ENCODE measurements at places on chromosomes 13 and 19.

DNA sequence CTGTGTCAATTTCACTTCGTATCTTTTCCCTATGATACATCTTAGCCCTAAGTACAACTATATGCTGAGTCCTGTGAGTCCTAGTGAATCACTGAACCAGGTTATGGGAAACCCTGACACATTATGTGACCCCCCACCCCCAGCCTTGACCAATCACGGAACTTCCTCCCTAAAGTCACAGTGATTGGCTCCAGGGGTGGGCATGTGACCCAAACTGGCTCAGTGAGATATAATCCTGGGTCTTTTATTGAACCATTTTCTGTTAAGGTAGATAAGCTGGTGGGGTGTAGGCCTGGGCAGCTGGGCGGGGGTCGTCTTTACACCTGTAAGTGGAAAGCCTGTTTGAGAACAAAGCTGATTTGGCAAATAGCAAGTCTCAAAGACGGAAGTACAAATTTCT is 19.8 kb upstream of the FBL start:
- no peak for DNase-seq

DNA sequence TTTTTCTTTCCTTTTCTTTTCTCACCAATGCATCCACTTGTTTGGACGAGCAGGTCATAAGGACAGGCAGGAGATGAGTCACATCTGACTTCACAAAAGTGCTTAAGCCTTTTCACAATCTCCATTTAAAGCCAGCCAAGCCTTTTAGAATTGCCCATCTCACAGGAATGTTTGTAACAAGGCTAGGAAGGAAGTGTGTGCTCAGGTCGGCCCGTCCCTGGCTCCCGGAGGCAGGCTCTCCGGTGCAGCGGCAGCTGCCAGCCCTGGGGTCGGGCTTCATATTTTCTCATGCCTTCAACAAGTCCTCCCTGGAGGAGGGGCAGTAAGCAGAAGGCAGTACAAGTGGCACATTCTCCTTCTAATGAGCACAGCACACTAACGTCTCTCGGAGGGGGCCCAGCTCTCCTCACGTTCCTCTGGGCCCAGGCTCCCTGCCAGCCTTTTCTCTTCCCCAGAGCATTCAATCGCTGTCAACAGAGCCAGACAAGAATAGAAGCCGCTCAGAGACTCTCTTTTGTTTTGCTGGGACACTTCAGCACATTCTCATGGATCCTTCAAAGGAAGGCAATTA is 180.5 kb downstream of the COL4A1 start:
- peak; percentile 98 for DNase-seq

GRCh38 chr13:28035146-28035782 is 46.8 kb upstream of the URAD start:
- peak; percentile 49 for DNase-seq

GRCh38 chr13:86907156-86907555 is 764.0 kb upstream of the SLITRK5 start:
- DNase-seq = peak; percentile 52

DNA sequence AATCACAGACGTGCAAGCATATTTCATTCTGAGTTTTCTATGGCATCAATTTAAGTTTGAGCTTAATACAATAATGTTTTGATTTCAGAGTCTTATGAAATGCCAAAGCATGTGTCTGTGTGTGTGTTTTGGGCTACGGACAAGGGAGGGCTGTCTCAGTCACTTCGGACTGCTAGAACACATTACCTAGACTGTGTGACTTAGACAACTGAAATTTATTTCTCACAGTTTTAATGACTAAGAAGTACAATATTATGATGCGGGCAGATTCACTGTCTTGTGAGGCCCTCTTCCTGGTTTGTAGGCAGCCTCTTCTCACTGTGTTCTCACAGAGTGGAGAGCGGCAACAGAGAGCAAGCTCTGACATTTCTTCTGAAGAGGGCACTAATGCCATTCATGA is 1202.0 kb downstream of the EFNB2 start:
- peak; percentile 1 for DNase-seq

DNA sequence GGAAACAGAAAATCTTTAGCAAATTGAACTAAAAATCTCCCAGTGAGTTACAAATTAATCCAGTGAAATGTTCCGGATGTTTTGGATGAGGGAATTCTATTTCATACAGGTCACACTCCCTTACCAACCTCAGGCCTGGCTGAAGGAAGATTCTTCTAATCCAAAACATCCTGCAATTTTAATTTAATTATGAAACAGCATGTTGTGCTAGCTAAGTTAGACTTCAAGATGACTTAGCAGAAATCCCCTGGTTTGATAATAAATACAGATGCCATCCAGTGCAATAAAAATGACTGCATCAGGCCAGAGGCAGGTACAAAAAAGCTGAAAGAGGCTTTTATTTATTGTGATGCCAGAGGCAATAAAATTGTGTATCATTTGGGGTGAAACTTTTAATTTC is 96.7 kb upstream of the CLDN10 start:
- no peak for DNase-seq

DNA sequence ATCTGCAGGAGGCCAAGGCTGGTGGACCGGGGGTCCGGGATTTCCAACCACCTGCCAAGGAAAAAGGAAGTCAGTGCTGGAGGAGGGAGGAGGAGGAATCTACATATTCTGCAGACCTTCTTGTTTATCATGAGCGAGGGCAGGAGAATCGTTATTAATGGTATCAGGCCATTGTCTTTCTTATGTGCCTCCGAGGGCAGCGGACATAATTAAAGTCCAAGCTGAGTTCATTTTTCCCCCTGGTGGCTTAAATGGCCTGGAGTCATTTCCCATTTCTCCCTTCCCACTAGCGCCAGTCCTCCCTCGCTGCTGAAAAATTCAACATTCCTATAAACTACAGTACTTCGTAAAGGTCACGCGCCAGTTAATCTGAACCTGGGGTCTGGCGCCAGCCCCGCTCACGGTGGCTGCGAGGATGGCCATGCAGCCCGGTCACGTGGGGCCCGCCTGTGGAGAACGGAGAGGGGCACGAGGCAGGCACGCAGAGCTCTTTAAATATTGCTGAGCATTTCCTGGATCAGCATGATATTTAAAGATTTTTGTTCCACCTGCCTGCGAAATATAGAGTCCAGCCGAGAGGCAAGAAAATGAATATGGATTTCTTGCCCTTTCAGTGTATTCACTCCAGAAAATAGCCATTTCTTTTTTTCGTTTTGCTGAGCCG is 85.2 kb upstream of the PCDH8 start:
- DNase-seq = no peak
